ENCODE measurements at places on chromosomes 13 and 19. TPM values are rescaled to one million over a fixed set of nuclear protein-coding genes. Genes with fewer than 3 reads are reported as not detected.

DNA sequence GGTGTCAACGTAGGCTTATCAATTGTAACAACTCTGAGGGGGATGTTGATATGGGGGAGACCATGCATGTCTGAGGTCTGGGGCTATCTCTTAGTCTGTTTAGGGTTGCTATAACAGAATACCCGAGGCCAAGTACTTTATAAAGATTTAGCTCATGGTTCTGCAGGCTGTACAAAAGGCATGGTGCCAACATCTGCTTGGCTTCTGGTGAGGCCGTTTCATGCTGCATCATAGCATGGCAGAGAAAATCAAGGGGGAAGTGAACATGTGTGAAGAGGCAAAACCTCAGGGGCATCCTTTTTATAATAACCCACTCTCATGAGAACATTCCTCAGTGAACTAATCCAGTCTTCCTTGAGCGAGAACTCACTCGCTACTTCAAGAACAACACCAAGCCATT, 353.8 kb downstream of the ENOX1 start:
- no peak for DNase-seq

GRCh38 chr13:106117035-106117434, 418.4 kb downstream of the EFNB2 start:
- no peak for DNase-seq

DNA sequence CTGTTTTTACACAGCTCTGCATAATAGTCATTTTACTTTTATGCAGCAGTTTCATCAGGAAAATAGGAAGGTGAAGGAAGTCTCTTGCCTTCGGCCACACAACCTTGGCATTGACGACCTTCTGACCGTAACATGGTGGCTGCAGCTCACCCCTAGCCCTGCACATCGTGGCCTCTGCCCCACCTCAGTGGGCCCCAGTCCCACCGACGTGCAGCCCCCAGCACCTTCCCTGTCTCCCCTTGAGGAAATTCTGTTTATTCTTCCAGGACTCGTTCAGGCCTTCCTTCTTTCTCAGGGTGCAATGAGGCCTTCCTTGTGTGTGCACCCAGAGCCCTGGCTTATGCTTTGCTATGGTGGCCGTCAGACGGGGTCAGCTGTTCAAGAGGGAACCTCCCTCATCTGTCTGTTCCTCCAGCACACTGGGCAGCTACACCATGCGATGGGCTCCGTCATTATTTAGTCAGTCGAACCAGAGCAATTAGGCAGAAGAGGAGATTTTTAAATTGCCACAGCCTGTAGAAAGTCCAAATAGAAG, 33.3 kb downstream of the TMEM255B start:
- DNase-seq: peak; percentile 35

- no peak for DNase-seq
Measured at GRCh38 chr13:19062801-19063200, 118.8 kb downstream of the TUBA3C start.

GRCh38 chr19:32540621-32541020, 40.4 kb upstream of the PDCD5 start:
- DNase-seq: no peak

DNA sequence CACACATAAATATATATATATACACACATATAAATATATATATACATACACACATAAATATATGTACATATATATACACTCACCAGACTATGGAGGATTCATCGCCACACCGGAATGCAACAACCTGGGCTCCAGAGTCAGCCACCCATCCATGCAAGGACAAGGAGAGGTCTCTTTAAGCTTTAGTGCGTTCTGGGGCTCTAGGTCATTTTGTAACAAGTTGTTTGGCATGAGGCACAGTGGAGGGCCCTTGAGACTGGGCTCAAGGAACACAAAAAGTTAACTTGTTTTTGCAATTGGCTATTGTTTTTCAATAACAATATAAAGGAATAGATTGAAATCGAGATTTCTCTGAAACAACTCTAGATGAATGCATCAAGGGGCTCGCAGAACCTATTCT, 4.9 kb upstream of the ZNF90 start:
- DNase-seq: no peak

DNA sequence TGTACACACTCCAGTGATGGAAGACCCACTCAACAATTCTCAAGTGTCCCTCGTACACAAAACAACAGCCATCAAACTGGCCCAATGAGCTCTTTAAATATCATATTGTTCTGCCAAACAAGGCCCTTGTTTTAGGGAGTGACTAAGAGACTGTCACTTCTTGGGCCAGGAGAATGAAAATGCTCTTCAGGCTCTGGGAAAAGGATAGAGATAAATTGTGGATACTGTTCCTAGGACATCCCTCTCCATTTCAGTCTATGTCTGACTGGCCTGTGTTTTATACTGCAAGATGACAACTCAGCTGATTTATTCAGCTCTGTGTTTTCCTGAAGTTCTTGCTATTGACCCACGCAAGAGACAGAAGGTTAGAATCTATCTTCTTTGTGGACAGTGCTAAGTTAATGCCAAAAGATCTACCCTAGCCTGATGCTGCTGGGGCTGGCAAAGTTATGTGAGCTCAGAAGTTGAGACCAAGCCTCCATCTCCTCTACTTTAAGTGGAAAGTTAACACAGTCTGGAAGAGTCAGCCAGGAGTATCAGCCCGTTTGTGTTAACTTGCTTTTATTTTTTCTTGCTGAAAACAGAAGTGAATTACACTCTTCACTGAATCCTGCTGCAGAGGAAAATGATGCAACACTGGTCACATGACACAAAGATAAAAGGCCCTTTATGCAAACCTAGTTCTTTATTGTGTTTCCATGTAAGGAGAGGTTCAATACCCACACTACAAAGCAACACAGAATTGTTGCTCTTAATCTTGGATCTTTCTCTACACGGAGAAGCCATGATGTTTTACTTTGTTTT, 14.6 kb downstream of the FRY start:
- DNase-seq: no peak

DNA sequence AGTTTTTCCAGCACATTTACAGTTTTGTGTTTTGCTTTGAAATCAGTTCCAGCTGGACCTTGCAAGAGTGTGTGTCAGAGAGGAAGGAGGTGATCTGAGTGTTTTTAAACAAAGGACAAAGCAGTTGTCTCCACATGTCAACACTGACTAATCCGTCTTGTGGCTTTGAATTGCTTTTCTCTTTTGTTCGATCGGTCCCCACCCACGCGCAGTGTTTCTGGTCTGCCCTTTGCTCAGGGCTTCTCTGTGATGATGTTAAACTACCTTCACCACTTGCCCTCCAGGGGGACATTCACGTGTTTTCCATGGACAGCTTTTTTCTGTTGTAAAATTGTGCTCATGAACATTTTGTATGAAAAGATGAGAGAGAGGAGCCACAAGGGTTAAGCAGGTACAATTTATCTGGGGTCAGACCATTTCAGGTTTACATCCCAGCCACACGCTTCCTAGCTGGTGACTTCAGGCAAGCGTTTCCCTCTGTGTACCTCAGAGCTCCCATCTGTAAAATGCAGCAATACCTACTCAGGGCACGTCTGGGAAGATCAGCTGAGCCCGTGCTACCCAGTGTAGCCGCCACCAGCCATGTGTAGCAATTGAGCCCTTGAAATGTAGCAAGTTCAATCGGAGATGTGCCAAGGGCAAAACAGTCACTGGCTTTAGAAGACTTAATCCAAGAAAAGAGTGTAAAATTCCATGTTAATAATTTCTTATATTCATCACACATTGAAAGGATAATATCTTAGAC, 13.5 kb upstream of the PLA2G4C start:
- no peak for DNase-seq

DNA sequence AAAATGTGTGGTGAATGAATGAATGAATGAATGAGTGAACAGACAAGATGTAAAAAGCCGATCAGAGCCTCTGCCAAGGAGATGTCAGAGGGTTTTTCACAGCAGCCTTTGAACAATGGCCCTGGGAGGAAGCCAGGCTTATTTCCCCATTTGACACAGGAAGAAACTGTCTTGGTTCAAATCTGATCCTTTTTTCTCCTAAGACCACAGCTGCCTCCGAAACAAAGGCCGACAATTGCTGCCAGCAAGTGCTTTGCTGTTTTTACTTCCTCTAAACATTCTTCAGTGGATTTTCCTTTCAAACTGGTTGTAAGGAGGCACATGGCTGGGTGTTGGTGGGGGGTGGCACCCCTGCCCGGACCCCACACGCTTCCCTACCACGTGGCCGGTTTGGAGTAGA, 44.2 kb upstream of the HOMER3 start:
- no peak for DNase-seq

- DNase-seq: no peak
Measured at GRCh38 chr13:105084931-105085330, 1450.5 kb downstream of the EFNB2 start.

GRCh38 chr13:50587645-50588373, 255.7 kb downstream of the DLEU7 start:
- DNase-seq: no peak

DNA sequence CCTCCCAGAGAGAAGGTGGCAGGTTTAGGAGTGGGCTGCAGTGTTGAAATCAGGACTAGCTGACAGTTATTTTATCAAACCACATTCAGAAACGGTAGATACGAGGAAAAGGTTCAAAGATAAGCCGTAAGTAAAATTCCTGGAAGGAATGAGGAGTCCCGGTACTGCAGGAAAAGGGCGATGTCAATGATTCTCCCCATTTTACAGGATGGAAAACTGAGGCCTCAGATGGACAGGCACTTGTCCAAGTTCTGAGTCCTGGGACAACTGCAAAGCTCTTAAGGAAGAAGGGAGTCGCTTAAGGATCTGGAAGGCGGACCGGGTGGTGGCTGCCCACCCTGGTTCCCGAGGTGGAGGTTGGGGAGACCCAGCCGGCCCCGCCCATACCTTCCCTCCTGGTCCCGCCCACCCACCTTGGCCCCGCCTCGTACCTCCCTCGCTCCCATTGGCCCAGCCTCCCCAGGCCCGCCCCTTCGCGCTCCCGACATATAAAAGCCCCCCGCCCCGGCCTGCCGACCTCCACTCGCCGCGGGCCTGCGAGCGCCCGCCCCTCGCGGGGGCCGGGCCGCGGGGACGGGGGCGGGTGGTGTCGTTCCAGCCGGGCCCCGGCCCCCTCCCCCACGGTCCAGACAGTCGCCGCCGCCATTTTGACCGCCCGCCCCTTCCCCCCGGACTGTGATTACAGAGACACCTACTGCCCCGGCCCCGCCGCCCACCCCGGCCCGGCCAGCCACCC, 603 bp downstream of the RFX1 start:
- peak; percentile 95 for DNase-seq

- no peak for DNase-seq
Measured at GRCh38 chr13:107065036-107065435, 497.1 kb upstream of the ARGLU1 start.

DNA sequence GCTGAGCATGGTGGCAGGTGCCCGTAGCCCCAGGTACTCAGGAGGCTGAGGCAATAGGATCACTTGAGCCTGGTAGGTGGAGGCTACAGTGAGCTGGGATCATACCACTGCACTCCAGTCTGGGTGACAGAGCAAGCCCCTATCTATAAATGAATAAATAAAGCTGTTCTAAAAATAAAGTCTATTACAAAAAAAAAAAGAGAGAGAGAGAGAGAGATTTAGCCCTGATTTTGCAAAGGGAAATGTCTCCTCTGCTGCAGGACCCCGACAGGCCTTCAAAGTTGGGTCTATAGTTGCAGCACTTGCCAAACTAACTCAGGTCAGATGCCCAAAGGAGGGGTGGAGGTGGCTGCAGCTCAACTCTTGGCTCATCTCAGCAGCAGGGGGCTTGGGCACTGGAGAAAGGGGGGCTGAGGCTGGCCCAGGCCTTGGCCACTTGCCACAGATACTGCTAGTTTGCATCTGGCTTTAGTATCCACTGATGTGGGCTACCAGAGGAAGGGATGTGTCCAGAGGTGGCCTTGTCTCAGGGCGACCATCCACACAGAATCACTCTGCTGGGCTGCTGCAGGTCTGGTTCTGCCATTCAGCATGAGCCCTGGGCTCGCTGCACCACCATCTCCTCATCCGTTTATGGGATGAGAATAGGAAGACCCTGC, 30.8 kb upstream of the AKT2 start:
- no peak for DNase-seq

- no peak for DNase-seq
Measured at GRCh38 chr19:56145698-56146097, 4.6 kb downstream of the ZNF444 start.

- peak; percentile 79 for DNase-seq
Measured at GRCh38 chr19:36151144-36152018, 866 bp downstream of the COX7A1 start.

The MYPOP gene
- total RNA-seq: 8.6 TPM

The PRODH2 gene
- total RNA-seq: not detected
